ENCODE measurements at places on chromosomes 3 and 15.

DNA sequence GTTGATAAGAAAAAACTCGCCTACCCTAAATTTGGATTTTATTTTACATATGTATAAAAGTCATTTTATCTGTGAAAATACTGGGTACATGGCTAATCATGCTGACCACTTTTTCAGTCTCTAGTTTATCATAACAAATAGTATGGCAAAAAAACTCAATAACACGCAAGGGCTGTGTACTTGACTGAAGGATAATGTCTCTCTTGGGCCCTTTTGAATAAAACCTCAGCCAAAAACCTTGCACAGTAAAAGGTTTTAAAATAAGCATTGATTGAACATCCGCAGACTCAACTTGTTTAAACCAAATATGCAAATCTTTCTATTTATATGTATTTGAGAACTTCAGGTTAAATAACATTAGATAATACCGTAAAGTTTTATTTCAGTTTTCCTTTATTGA lies 285.3 kb downstream of the CADM2 start:
- no peak for DNase-seq

DNA sequence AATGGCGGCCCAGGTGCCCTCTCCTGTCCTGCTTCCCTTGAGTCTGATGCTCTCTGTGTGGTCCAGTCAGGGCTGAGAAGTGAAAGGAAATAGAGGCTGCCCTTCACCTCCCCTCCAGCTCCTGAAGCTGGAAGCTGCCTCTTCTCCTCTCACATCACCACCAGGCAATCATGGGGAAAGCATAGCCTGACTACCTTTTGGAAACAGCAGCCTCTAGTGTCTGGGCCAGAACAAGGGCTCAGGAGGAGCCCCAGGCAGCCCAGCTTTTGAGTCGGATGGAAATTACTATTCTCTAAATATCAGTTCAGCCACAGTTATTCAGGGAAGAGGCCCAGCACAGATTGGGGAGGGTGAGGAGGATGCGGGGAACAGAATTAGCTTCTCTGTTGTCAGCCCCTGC lies 43.3 kb upstream of the CCDC174 start:
- DNase-seq: no peak

DNA sequence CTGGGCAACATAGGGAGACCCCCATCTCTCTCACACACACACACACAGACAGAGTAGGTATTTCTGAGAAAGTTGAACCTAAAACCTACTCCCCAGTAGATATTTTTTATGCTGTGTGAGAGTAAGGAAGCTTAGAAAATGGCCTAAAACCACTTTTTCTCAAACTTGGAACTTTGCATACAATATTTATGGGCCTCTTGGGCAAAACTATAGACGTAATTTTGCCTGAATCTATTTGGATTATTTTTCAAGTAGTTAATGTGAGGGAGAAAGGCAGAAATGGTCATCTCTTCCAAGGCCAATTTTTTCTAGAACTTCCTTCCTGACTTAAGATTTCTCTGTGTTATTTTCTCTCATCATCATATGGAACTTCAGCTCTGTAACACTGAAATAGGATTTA lies 81.7 kb downstream of the ZNF609 start:
- no peak for DNase-seq

GRCh38 chr3:168001244-168001643 lies 94.5 kb downstream of the GOLIM4 start:
- no peak for DNase-seq

DNA sequence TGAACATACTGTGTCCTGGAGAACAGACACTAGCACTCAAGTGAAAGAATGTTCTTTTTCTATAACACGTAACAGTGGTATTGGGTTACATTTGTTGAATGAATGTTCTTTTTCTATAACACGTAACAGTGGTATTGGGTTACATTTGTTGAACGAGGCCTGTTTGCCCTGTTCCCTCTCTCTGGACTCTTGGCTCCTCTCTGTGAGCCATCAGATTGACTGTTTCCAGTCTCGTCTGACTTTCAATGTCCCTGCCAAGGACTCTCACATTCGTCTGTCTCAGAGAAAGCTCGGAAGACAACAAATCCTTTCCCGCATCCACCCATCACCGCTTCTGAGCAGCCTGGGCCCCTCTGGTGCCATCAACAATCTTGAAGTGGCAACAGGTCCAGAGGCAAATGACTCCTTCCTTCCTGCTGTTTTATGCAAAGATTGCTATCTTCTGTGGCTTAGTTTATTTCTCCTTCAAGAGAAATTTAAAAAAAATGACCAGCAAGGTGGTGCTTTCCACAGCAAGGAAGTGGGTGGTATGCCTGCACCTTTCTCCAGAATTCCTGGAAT lies 8.0 kb downstream of the TMEM45A start:
- no peak for DNase-seq

DNA sequence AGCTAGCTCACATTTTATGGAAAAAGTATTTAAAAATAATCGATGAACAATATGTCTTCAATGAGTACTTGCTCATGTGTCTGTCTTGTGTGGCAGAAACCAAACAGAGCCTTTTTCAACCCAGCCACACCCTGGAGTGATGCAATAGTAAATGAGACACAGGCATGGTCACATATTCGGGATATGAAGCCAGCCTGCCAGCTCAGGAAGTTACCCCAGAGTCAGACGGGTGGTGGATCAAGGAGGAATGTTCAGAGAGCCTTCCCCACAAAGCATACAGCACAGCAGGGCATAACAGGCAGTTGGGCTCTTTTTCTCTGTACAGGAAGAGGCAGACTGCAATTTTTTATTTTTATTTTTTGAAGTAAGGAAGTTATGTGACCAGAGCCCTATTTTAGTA lies 27.3 kb downstream of the LARP6 start:
- DNase-seq: no peak

- no peak for DNase-seq
Observed at GRCh38 chr3:187841560-187841959, 96.3 kb upstream of the BCL6 start.

DNA sequence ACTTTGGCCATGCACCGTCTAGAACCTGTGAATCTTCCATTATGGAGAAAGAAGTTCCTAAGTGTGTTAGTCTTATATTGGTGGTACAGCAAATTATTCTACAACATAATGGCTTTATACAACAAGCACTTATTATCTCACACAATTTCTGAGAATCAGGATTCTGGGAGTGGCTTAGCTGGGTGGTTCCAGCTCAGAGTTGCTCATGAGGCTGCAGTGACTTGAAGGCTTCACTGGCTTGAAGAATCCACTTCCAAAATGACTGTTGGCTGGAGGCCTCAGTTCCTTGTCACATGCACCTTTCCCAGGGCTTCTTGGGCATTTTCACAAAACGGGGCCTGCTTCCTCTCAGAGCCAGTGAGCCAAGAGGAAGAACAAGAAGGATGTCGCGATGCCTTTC lies 82.3 kb upstream of the RNF7 start:
- DNase-seq: no peak

DNA sequence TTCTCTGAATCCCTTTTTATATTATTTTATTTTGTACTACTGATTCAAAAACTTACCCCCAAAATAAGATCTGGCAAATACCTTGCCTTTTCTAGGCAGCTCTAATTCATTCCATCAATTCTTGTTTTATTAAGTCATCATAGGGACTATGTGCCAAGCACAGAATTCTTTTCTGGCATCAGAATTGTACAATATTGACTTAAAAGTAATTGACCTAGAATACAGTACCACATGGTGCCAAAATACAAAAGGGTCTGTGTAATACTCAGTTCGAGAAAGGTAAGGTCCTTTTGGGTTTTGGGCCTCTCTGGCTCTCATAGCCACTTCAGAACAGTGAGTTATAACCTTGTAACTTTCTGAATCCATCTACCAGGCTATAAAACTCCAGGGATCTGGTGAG lies 46.2 kb downstream of the KBTBD8 start:
- DNase-seq: no peak

GRCh38 chr3:27185231-27185989 lies 183.8 kb downstream of the NEK10 start:
- no peak for DNase-seq

GRCh38 chr3:73723596-73723995 lies 98.9 kb upstream of the PDZRN3 start:
- DNase-seq: no peak

DNA sequence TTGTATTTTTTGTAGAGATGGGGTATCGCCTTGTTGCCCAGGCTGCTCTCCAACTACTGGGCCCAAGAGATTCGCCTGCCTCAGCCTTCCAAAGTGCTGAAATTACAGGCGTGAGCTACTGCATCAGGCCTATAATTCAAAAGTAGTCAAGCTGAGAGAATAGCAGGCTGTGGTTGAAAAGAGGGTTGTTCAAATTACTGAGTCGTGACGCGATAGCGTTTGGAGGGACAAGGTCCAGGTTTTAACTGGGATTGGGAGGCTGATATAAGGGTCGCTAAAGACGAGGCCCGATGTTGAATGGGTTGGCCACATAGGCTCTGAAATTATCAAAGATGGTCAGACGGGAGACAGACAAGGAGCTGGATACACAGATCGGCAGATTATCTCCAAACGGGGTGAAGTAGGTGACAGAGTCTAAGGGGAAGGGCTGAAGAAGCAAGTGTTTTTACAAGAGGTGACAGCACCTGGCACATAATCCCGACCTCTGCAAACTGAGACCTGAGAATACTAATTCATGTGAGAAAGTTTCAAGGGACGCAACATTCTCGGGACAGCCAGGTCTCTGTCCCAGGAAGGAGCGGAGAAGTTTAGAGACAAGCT lies 759 bp upstream of the ARID3B start:
- no peak for DNase-seq

- DNase-seq: no peak
Observed at GRCh38 chr15:89197503-89197971, 23.8 kb downstream of the RLBP1 start.

GRCh38 chr15:69784798-69785566 lies 312.7 kb downstream of the TLE3 start:
- DNase-seq: no peak

DNA sequence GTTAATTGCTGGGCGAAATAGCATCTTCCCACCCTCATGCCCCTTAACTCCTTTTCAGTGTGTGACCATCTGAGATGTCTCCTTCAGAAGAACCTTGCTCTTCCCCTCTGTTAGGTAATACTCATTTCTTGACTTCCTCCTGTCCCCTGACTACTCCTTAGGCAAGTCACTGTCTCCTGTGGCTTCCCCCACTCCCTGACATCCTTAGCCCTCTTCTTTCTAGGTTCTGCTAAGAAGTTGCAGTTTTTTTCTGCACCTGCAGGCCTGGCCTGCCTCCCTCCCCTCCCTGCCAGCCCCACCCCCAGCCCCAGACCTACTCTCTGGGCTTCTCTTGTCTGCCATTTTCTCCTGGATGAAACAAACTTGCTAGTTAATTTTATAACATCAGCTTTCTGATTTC lies 15.2 kb upstream of the EID1 start:
- DNase-seq: no peak

DNA sequence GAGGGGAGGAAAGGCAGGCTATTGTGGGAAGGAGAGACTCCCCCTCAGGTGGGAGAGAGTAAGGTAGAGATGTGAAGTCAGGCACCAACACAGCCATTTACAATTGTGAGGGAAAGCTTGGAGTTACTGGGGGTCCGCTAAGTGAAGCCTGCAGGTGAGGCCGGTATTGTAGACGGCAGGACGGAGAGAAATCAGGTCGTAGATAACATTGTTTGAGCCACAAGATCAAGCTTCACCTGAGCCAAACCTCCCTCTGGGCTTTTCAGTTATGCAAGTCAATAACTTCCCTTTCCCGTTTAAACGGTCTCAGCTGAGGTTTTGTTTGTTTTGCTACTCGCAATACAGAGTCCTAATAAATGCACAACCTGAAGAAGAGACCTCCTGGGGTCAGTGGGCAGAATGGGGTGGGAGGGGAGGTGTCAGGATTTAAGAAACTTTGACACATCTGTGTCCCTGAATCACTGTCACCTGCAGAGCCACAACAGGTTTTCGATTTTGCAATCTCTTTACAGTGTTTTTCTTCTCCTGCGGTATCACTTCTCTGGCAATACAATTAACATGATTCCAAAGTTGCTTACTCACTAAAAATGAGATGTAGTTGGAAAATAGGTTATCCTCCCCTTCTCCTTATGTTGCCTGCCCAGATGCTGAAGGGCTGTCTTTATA lies 72.0 kb upstream of the GLCE start:
- DNase-seq: no peak

DNA sequence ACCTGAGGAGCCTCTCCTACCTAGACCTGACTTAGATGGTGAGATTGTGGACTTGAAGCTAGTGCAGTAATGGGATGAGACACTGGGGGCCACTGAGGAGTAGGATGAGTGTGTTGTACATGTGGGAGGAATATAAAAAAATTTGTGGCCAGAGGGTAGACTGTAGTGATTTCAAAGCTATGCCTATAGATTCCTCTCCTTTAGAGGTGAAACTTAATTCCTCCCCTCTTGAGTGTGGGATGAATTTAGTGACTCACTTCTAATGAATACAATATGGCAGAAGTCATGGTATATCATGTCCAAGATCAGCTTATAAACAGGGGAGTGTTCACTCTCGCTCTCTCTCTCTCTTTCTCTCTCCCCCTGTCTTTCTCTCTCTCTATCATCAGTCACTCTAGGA lies 6.7 kb downstream of the ZNF860 start:
- DNase-seq: no peak

- no peak for DNase-seq
Observed at GRCh38 chr3:113423699-113424098, 17.6 kb downstream of the CFAP44 start.

DNA sequence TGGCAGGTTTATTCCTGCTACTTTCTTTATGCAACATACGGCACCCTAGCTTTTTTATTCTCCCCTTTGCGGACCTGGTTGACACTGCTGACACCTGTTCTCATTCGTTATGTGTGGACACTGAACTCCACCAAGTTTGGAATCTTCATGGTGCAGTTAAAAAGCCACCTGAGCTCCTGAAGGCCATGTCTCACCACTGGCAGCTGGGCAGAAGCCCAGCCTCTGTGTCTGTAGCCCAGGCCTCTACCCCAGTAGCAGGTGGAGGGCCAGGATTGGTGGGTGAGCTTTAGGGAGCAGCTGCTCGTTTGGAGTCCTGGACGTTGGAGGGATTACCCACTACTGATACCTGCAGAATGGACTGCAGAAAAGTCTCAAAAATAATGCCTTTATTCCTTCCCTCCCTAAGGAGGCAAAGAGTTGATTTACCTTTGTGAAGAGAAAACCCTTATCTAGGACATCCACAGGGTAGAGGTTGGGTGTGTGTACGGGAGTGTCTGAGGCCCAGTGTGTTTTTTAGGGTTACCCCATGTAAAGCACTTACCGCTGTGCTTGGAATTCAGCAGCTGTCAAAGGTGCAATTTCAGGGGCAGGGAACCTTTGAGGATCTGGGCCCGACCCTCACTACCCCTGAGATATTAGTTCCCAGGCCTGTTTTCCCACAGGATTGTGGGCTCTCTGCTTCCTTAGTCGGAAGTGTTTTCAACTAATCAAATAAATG lies 637 bp upstream of the CCNDBP1 start:
- DNase-seq: no peak

DNA sequence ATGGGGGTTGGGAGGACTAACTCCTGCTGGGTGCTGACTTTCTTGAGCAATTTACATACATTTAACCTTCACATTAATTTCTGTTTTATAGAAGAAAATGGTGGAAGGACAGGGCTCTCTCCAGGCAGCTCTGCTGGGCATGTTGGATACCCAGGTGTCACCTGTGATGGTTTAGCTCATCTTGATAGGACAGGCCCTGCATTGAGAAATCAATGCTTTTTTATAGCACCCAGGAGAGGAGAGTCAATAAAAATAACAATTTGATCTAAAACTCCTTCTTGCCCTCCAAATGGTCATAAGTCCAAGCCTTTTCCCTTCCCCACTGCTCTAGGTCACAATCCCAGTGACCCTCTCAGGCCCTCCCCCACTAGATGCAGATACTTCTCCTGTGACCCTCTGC lies 48.3 kb upstream of the RBP1 start:
- no peak for DNase-seq
